ENCODE measurements at places on chromosomes 1 and 21. TPM values are rescaled to one million over a fixed set of nuclear protein-coding genes. Genes with fewer than 3 reads are reported as not detected.
A peak's percentile ranks its signal among the peaks of the same experiment; 100 is the strongest.

GRCh38 chr1:7643530-7643929, 127.6 kb upstream of the VAMP3 start:
- H3K4me1 ChIP-seq: no peaks in the 10 kb centered on the region
- H3K27ac ChIP-seq: no peak overlapping the region
- H3K36me3 ChIP-seq: no peaks in the 10 kb centered on the region
- H3K27me3 ChIP-seq: no peaks in the 10 kb centered on the region
- no peak for DNase-seq
- no peak overlapping the region for H3K4me3 ChIP-seq

GRCh38 chr1:215306426-215306825, 223.9 kb downstream of the KCNK2 start:
- H3K4me3 ChIP-seq: no peak overlapping the region
- no peaks in the 10 kb centered on the region for H3K36me3 ChIP-seq
- no peaks in the 10 kb centered on the region for H3K4me1 ChIP-seq
- DNase-seq: no peak

DNA sequence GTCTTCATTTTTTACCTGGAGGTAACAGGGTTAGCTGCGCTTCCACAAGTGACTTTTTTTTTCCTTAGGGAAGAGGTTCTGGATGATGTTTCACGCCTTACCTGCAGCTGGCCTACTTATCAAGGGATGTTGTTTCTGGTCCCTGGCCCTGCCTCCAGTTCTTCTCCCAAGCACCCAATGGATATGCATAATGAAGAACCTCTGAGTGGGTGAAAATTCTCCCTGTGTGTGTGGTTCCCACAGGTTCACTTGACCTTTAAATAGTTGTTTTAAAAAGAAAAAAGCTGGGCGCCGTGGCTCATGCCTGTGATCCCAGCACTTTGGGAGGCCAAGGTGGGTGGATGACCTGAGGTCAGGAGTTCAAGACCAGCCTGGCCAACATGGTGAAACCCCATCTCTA, 31.8 kb upstream of the DPT start:
- H3K4me1 ChIP-seq: no peaks in the 10 kb centered on the region
- H3K27me3 ChIP-seq: no peaks in the 10 kb centered on the region
- no peak overlapping the region for H3K4me3 ChIP-seq
- H3K27ac ChIP-seq: no peak overlapping the region

DNA sequence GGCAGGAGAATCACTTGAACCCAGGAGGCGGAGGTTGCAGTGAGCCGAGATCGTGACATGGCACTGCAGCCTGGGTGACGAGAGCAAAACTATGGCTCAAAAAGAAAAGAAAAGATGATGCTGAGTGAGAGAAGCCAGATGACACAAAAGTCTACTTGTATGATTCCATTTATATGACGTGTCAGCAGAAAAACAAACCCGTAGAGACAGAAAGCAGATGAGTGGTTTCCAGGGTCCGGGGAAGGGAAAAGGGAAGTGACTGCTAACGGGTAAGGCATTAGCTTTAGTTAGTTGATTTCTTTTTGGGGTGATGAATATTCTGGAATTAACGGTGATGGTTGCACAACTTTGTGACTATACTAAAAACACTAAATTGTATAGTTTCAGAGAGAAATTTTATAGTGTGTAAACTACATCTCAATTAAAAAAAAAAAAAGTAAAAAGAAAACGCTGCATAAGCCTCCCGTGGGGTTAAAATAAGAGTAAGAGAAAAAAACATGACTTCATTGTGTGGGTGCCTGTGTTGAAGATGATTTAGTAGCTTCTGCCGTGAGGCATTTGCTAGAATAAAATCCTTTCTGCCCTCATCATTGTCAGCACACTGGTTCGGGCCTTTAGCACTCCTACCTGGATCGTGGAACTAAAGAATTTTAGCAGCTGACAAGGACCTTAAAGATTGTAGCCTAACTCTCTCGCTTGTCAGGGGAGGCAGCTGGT, 24.7 kb upstream of the ATP5PO start:
- H3K27me3 ChIP-seq: no peaks in the 10 kb centered on the region
- DNase-seq: no peak
- H3K4me1 ChIP-seq: peaks cover 66% of the 10 kb centered on the region
- H3K4me3 ChIP-seq: no peak overlapping the region

GRCh38 chr1:227192163-227192562, 126.1 kb downstream of the CDC42BPA start:
- peaks cover 11% of the 10 kb centered on the region for H3K4me1 ChIP-seq
- peaks cover 12% of the 10 kb centered on the region for H3K27me3 ChIP-seq
- H3K36me3 ChIP-seq: no peaks in the 10 kb centered on the region
- H3K4me3 ChIP-seq: no peak overlapping the region

DNA sequence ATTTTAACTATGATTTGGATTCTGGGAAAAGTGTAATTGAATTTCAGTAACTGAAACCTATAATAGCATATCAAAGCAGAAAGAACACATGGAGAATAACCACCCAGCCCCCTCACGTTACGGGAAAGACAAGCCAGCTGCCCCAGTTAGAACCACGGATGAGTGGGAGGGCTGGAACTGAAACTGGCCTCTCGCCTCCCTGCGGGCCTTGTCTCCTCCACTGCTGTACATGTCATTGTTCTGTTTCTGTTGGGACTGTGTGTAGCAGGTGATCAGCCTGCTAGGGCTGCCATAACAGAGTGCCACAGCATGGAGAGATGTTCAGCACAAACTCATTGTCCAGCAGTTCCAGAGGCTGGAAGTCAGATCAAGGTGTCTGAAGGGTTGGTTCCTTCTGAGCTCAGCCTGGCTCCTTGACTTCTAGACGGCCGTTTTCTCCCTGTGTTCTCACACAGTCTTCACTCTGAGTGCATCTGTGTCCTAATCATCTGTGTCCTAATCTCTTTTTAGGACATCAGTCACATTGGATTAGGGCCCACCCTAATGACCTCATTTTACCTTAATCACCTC, 52.4 kb downstream of the MAP3K21 start:
- H3K36me3 ChIP-seq: peaks cover 13% of the 10 kb centered on the region
- H3K4me3 ChIP-seq: no peak overlapping the region
- H3K27ac ChIP-seq: no peak overlapping the region
- no peaks in the 10 kb centered on the region for H3K27me3 ChIP-seq

- no peaks in the 10 kb centered on the region for H3K27me3 ChIP-seq
- H3K27ac ChIP-seq: no peak overlapping the region
- no peaks in the 10 kb centered on the region for H3K4me1 ChIP-seq
- no peak overlapping the region for H3K4me3 ChIP-seq
Observed at GRCh38 chr1:34396042-34396441, 219.3 kb downstream of the C1orf94 start.

GRCh38 chr1:41650028-41650880, 165.8 kb upstream of the EDN2 start:
- no peak overlapping the region for H3K4me3 ChIP-seq
- H3K27ac ChIP-seq: peak overlapping the region; percentile 49
- H3K36me3 ChIP-seq: peaks cover 24% of the 10 kb centered on the region

- peaks cover 2% of the 10 kb centered on the region for H3K27me3 ChIP-seq
- no peak overlapping the region for H3K4me3 ChIP-seq
- H3K36me3 ChIP-seq: no peaks in the 10 kb centered on the region
- no peak for DNase-seq
- H3K4me1 ChIP-seq: no peaks in the 10 kb centered on the region
- no peak overlapping the region for H3K27ac ChIP-seq
Observed at GRCh38 chr1:91311672-91312071, 93.0 kb downstream of the HFM1 start.

DNA sequence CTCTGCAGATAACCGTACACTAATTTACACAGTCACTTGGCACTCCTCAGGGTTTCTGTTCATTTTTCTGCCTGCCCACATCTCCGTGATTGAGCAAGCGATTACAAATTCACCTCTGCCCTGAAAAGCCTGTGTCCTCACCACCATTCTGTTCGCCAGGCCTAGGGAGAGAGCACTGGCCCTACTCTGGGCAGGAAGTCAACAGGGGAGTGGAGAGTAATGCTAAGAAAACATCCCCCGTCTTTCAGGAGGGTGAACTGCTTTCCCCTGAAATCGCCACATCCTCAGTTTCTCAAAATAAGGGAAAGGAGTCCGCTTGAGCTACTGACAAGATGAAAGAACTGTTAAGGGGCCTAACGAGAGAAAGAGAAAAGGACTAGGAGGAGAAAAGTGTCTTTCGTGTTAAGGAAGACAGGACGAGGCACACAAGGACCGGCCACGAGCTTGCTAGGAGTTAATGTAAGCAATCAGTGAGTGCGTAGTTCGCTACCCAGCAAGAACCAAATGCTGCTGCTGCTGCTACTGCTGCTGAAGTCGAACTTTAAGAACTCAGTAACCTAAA, 632 bp downstream of the PEX19 start:
- H3K4me3 ChIP-seq: peak overlapping the region; percentile 100
- DNase-seq: peak; percentile 24
- H3K27me3 ChIP-seq: no peaks in the 10 kb centered on the region

Gene FAM229A
- 11.8 TPM for total RNA-seq

Gene SPRR2B
- total RNA-seq: not detected

Gene CD53
- 659 TPM for total RNA-seq

Gene MNDA
- not detected for total RNA-seq

Gene OPTC
- total RNA-seq: not detected

Gene ANP32E
- 185 TPM for total RNA-seq
